ENCODE measurements at places on chromosomes 4 and X.

GRCh38 chr4:24570172-24570571, 14.2 kb downstream of the DHX15 start:
- DNase-seq, result no peak

GRCh38 chr4:77146186-77147078, 10.6 kb upstream of the CCNG2 start:
- DNase-seq, result no peak

- DNase-seq, result peak; percentile 92
Measured at GRCh38 chrX:1452516-1453394, at the start of gene ASMTL. ASMTL (minus strand) TSS chrX:1452909; CDS start chrX:1452840, 69 bp downstream.

DNA sequence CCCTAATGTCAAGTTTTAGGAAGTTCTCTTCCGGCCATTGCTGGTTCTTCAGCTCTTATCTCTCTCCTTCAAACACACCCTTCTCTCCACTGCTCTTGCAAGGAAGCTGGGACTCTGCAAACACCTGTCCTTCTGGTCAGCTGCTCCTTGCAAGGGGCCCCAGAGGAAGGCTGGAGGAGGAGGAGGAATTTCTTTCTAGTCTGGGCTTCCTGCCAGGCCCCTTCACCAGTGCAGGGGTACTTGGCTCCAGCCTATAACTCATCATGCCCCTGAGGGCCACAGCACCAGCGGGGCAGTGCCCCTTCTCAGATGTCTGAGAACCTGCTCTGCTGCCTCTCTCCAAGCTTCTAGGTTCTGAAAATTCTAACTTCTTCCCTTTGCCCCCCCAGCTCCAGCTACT, 46.7 kb downstream of the REELD1 start:
- DNase-seq, result no peak

DNA sequence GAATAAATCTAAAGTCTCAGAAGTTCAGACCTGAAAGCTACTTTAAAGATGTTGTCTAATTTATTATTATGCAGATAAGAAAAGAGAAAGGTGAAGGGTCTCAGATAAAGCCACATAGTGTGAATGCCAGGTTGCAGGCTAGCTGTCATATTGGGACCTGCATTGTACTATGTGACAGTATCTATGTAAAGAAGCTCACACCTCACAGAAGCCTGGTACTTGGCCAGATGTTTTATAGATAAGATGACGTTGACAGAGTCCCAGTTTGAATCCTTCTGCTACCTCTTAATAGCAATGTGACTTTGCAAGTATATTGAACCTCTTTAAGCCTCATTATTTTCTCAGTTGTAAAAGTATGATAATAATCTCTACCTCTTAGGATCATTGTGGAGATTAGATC, 227.0 kb downstream of the SPRY1 start:
- no peak for DNase-seq
